ENCODE measurements at places on chromosomes 4 and X. TPM values are rescaled to one million over a fixed set of nuclear protein-coding genes. Genes with fewer than 3 reads are reported as not detected.

CFAP99 gene
- polyA plus RNA-seq, result 40.1 TPM

DNA sequence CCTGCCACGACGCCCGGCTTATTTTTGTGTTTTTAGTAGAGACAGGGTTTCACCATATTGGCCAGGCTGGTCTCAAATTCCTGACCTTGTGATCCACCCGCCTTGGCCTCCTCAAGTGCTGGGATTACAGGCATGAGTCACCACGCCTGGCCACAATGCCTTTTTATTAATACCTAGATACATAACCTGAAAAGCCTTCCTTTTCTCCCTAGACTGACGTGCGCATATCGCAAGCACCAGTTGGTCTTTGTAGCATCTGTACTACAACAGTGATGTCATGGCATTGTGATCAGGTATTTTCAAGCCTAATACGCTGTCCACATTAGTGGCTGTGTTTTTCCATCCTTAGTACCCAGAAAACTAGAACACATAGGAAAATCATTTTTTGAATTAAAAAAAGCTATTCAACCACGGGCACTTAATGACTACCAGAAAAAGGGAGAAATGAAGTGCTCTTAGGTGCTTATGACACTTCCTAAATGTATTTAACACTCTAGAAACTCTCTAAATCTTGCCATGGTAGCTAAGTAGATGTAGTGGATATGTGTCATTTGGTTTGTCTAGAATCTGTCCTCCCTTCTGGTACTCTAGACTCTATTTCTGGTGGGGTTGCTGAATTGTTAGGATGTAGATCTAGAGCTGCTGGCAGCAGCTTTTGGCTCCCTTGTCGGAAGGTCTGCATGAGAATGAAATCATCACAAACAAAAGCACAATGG, 707.8 kb downstream of the STIM2 start:
- H3K4me1 ChIP-seq, result no peaks in the 10 kb centered on the region
- no peak overlapping the region for H3K27ac ChIP-seq
- H3K27me3 ChIP-seq, result no peaks in the 10 kb centered on the region
- no peak for DNase-seq
- no peaks in the 10 kb centered on the region for H3K36me3 ChIP-seq
- H3K4me3 ChIP-seq, result no peak overlapping the region

- no peaks in the 10 kb centered on the region for H3K4me1 ChIP-seq
- no peaks in the 10 kb centered on the region for H3K36me3 ChIP-seq
- DNase-seq, result no peak
Observed at GRCh38 chrX:24025741-24026403, 1.1 kb downstream of the KLHL15 start.

- H3K36me3 ChIP-seq, result no peaks in the 10 kb centered on the region
- H3K27me3 ChIP-seq, result no peaks in the 10 kb centered on the region
- no peaks in the 10 kb centered on the region for H3K4me1 ChIP-seq
Observed at GRCh38 chr4:23023121-23023520, 330.4 kb downstream of the GBA3 start.

DNA sequence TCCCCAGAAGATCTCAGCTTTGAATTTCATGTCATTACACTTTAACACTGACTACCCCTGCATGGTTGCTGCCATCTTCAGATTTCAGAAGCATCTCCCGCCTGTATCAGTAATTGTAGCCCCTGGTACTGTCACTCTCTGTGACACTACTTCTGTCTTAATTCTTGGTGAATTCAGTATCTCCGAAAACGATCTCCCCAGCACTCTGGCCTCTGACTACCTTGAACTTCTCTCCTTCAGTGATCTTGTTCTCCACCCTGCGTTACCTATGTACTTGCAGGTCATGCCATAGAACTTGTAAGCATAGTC, 53.8 kb upstream of the ABCG2 start:
- no peaks in the 10 kb centered on the region for H3K36me3 ChIP-seq
- H3K4me1 ChIP-seq, result no peaks in the 10 kb centered on the region
- H3K27me3 ChIP-seq, result no peaks in the 10 kb centered on the region
- no peak overlapping the region for H3K27ac ChIP-seq
- H3K4me3 ChIP-seq, result no peak overlapping the region
